Urothelium cell line (cell line): ENCODE measurements at places on chromosomes 1 and 21.

DNA sequence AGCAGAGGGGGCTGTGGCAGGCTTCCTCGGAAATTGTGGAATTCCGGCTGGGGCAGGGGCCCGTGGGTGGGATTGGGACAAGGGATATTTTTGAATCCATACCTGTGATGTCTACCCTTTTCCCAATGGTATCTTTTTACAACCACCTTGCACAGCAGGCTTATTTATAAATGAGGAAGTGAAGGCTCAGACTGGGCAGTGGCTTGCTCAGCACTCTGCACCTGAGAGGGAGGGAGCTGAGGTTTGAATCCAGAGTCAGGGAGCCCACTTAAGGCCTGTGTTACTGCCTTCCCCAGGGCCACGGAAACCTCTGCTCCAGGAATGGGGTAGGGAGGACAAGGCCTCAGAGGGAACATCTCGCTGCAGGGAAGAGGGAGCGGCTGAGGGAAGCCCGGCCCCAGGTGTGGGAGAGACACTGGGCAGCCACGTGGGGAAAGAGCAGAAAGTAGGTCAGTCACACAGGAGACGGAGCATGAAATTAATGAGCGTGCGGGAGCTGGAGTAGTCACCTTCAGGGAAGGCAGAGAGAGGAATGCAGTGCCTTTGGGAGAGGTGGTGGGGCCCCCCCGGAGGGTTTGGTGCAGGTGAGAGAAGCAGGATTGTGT lies 35.4 kb upstream of the SCMH1 start:
- no peak for DNase-seq

DNA sequence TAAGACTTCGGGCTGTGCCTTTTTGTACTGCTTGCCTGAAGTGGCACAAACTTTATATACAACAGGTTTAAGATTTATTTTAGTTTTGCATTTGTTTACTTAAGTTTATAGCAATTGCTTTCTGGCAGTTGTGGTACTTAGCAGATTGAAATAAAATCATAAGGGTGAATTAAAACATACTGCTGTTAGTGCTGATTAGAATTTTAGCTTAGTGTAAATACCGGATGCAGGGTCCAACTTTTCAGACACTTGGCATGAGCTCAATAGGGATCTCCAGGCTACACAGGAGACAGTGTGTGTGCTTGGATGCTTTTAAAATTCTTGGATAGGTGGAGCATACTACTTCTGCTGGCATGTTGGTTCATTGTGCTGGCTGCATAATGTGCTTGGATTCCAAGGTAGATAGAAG lies 159.6 kb downstream of the NFIA start:
- no peak for DNase-seq

GRCh38 chr1:9009438-9010370 lies 16.5 kb downstream of the SLC2A7 start:
- DNase-seq: no peak

GRCh38 chr1:100760511-100760910 lies 41.0 kb downstream of the VCAM1 start:
- DNase-seq: no peak

GRCh38 chr1:3547055-3548005 lies 64.0 kb downstream of the MEGF6 start:
- DNase-seq: no peak

GRCh38 chr1:36880155-36881067 lies 153.9 kb downstream of the GRIK3 start:
- DNase-seq: no peak

GRCh38 chr1:3029481-3029961 lies 8.3 kb downstream of the ACTRT2 start:
- no peak for DNase-seq

DNA sequence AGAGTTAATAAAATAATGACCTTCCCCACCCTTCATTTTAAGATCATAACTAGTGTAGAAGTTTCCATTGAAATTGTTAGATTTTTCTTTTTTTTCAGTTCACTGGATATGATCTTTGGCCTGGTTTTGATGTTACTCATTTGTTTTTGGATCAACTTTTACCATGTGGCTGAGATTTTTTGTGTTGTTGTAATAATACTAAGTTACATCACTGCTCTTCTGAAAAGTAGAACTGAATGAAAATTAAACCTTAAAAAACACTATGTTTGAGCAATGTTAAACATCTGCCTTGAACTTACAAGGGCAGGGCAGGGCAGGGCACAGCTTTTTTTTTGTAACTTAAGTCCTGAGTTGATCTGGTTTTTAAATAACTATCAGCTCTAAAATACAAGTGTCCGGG lies 204.8 kb upstream of the ADAMTS5 start:
- no peak for DNase-seq

DNA sequence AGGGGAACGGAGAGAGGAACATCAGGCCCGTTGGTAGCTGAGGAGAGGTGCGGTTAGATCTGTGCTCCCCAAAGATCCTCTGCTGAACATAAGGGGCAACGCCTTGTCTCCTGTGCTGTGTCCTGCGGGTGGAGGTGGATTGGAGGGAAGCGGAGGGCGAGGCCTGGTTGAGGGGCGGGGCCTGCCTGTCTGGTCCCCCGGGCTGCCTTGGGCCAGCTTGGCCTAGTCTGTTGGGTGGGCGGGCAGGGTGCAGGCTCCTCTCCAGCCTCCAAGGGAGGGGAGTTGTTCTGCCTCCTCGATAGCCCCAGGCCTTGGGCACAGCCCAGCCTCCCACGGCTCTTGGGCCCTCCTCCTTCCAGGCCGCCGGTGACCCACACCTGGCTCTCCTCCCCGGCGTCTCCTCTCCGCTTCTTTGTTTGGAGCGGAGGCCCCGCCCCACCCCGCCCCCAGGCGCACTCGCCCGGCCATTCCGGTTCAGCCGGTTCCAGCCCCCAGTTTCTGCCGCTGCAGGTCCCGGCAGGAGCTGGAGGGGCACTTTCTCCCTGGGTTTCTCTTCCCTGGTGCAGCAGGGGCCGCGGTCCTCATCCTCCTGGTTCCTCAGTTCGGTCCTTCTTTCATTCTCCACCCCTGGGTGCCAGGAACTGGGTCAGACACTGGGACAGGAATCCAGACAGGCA lies 19.4 kb downstream of the PTPRF start:
- no peak for DNase-seq

- no peak for DNase-seq
Measured at GRCh38 chr1:156388174-156389137, 19.4 kb downstream of the RHBG start.

DNA sequence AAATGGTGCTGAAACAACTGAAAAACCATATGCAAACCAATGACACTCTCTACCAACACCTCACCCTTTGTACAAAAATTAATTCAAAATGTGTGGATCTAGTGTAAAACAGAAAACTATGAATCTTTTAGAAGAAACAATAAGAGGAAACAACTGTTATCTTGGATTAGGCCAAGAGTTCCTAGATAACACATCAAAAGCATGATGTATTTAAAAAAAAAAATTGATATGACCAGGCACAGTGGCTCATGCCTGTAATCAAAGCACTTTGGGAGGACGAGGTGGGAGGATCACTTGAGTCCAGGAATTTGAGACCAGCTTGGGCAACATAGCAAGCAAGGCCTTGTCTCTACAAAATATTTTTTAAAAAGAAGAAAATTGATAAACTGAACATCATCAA lies 79.0 kb downstream of the EIF4G3 start:
- no peak for DNase-seq

DNA sequence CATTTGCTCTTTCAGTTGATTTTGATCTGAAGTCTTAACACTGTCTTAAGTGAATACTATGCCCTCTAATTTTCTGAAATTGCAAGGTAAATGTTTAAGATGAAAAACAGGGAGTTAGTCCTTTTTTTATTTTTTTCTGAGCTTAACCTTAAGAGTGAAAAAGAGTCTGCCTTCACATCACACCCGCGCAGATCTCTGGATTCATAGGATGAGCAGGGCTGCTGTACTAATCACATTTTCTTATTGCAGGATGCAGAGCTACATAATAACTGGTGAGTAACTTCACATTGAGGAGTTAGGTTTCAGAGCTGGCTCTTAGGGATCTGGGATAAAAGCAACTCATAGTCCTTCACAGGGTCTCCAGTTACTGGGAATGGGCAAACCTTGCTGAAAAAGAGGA lies 188.7 kb upstream of the ATP1B1 start:
- DNase-seq: no peak

DNA sequence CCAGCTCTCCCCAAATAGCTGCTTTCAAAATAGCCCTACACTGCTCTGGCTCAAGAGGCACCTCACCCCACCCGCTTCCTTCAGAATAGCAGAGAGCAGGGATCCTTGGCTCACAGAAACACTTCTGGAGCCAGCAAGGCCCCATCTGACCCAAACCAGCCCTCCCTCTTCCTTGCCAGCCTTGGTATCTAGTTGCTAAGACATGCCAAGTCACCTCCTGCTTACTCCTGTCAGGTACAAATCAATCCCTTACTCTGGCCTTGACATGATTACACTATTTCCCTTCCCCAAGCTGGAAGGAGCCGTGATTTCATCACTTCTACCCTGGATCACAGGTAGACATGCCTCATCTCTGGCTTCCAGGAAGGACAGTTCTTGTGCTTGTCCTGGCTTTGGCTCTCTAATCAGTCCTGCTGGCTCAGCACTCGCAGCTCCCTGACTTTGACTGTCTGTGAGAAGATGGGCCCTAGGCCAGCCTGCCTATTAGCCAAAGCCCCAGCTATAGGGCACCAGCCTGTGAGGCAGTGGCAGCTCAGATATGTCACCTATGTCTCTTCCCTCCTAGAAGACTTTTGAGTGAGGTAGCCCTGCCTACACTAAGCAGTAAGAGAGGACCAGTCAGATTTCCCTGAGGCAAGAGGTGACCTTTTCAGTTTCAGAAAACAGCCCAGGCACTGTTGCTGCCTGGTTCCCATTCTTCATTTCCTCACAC lies 8.9 kb upstream of the MUTYH start:
- DNase-seq: no peak

DNA sequence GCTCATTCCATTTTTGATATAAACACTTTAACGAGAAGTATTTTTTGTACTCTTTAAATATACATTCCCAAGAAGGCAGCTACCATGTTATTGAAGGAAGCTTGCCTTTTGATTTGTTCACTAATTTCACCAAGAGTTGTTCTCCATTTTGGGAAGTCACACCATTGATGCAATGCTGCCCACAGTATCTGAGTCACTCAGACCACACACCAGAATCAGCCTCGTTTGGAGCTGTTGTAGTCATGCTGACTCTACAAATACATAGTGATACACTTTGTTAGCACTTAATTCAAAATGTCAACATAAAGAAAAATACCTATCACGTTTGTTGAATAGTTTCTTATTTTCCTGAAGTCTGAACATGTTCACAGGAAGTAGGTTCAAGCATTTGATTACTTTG lies 78.7 kb downstream of the PAPPA2 start:
- DNase-seq: peak; percentile 20

- DNase-seq: no peak
Measured at GRCh38 chr21:46119144-46119636, 21.3 kb downstream of the COL6A2 start.

GRCh38 chr1:233261695-233262094 lies 33.8 kb downstream of the PCNX2 start:
- no peak for DNase-seq

DNA sequence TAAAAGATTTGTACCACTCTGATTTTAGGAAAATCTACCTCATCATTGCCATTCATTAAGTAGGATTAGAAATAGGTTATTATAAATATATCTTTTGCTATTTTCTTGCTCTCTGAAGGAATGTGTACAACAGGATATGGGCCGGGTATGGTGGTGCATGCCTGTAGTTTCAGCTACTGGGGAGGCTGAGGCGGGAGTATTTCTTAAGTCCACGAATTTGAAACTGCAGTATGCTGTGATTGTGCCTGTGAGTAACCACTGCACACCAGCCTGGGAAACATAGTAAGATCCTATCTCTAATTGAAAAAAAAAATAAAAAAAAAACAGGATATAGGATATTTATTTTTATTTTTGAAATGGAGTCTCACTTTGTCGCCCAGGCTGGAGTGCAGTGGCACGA lies 50.0 kb downstream of the CLIC4 start:
- no peak for DNase-seq

DNA sequence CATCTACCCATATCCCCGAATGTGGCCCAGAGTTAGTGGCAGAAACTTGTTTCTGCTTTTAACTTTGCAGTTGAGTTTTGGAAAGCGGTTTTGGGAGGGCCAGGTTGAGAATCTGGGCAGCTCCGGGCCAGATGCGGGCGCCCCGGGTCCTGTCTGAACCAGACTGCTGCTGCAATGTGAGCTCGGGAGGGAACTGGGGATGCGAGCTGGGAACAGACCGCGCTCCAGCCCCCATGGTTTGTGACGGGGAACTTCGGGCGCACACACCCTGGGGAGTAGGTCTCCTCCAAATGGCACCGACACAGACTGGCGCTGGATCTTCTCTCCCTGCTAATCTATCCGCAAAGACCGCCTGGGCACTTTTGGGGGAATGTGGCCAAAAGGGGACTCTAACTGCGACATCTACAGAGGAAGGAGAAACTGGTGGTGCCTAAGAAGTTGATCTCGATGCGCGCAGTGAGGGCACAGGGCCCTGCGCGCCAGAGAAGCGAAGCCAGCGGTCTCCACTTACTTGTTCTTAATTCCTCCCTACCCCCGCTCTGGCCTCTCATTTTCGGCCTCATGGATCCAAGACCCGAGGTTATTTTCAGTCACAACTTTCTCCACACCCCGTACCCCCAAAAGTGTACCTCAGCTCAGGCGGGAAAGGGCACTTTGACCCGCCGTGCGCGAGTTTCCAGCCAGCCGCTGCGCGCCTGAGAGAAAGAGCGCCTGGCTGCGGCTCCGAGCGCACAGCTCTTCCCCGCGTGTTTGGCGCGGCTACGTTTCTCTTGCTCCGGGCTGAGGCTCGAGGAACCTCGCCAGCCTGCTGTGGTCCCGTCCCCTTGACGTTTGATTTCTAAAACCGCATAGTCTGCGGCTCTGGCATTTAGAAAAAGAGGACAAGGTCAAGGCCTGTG lies 411.0 kb upstream of the ESRRG start:
- DNase-seq: no peak

- no peak for DNase-seq
Measured at GRCh38 chr1:184930232-184930631, 44.1 kb downstream of the NIBAN1 start.

- DNase-seq: peak; percentile 48
Measured at GRCh38 chr1:152486400-152487006, 24.1 kb upstream of the LCE5A start.

DNA sequence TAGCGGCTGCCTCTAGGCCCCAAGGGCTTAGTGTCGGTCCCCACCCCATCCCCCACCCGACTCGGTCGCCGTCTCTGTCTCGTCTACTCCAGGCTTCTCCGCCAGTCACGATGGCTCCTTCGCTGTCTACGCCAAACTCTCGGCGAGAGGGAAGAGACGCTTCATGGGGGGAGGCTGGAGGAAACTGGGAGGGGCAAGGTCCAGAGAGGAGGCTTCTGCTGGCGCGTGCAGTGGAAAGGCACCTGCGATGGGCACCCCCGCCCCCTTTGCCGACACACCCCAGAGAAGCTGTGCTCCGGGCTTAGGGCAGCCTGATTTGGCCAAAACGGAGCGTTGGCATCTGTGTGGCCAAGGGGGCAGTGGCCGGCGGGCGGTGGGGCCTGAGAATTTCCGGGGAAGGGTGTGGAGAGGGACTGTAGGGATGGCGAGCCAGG lies 1.2 kb upstream of the CSMD2 start:
- no peak for DNase-seq
